Cardiac muscle cell (in vitro differentiated cells and primary cell): ENCODE measurements at places on chromosomes 13 and 19. TPM values are rescaled to one million over a fixed set of nuclear protein-coding genes. Genes with fewer than 3 reads are reported as not detected.

DNA sequence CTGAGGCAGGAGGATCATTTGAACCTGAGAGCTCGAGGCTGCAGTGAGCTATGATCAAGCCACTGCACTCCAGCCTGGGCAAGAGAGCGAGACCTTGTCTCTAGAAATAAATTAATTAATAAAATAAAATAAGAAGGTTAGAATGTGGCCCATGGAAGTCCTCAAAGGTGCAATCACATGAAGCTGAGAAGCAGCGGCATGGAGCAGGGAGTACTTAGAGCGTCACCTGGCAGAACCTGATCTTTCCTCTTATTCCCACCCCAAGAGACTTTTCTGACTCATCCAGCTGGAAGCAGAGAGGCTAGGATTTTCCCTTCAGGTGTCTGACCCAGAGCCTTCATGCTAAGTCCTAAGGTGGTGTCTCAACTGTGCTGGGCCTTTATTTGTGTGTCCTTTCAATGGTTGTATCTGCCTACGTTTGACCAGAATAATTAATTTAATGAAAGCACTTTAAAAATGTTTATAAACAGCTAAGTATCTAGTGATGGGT is 8.9 kb upstream of the MRPS31 start:
- no peaks in the 10 kb centered on the region for H3K36me3 ChIP-seq
- no peaks in the 10 kb centered on the region for H3K4me1 ChIP-seq
- no peaks in the 10 kb centered on the region for H3K27me3 ChIP-seq
- no peak overlapping the region for H3K27ac ChIP-seq
- no peak for DNase-seq

DNA sequence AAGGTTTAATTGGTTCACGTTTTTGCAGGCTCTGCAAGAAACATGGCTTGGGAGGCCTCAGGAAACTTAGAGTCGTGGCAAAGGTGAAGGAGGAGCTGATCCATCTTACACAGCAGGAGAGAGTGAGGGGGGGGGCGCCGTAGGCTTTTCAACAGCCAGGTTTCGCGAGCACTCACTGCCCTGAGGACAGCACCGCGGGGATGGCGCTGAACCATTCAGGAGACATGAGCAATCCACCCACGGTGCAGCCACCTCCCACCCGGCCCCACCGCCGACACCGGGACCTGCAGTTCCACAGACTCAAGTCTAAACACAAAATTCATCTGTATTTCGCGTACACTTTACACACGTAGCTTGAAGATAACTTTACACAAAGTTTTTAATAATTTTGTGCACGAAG is 73.6 kb downstream of the KDM4B start:
- H3K27ac ChIP-seq: peak overlapping the region; percentile 48
- no peaks in the 10 kb centered on the region for H3K27me3 ChIP-seq
- peaks cover 12% of the 10 kb centered on the region for H3K36me3 ChIP-seq

GRCh38 chr19:29117926-29118325 is 95.0 kb downstream of the UQCRFS1 start:
- peak; percentile 26 for DNase-seq
- H3K27me3 ChIP-seq: no peaks in the 10 kb centered on the region
- no peak overlapping the region for H3K4me3 ChIP-seq
- no peak overlapping the region for H3K27ac ChIP-seq
- H3K36me3 ChIP-seq: no peaks in the 10 kb centered on the region

The C13orf46 gene
- 0.35 TPM in 1 of 2 replicates, not detected in the other for polyA plus RNA-seq

GRCh38 chr19:50496189-50497021 is 14.6 kb downstream of the JOSD2 start:
- peak overlapping the region; percentile 100 for H3K27ac ChIP-seq
- peaks cover 26% of the 10 kb centered on the region for H3K36me3 ChIP-seq

DNA sequence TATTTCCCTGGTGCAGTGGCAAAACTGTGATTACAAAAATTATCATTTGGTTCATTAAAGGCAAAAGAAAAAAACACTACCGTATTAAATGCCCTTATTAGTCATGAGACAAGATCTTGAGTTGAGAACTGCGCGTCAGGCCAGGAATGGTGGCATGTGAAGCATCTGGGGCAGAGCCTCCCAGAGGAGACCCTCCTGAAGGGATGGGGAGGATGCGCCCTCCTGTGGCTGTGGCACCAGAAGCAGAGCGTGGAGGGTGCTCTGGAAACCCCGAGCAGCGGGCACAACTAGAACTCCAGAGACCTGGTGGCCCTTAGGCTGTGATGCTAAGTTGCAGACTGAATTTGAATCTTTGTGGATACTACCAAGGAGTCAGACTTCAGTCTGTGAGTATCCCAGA is 11.5 kb downstream of the CUL4A start:
- peaks cover 25% of the 10 kb centered on the region for H3K4me1 ChIP-seq
- H3K27me3 ChIP-seq: no peaks in the 10 kb centered on the region
- no peak overlapping the region for H3K27ac ChIP-seq
- H3K36me3 ChIP-seq: peaks cover 10% of the 10 kb centered on the region

DNA sequence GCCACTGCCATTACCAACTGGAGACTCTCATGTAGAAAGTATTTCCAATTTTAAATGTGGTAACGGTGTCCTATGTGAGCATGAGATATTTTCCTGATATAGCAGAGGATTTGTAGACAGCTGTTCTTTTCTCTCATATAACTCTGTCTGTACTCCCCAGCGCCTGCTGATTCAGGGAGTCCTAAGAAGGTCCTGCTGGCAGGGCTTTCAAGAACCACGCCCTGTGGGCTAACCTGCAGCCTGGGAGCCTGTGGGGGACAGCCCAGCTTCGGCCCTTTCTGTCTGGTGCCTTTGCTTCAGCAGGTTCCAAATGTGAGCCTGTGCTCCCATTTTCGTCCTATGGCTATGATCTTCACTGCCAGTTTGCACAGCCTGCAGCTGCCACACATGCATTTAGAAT is 316.8 kb downstream of the ATP8A2 start:
- H3K4me1 ChIP-seq: peaks cover 10% of the 10 kb centered on the region
- H3K4me3 ChIP-seq: no peak overlapping the region
- no peaks in the 10 kb centered on the region for H3K36me3 ChIP-seq
- H3K27me3 ChIP-seq: no peaks in the 10 kb centered on the region
- H3K27ac ChIP-seq: no peak overlapping the region

DNA sequence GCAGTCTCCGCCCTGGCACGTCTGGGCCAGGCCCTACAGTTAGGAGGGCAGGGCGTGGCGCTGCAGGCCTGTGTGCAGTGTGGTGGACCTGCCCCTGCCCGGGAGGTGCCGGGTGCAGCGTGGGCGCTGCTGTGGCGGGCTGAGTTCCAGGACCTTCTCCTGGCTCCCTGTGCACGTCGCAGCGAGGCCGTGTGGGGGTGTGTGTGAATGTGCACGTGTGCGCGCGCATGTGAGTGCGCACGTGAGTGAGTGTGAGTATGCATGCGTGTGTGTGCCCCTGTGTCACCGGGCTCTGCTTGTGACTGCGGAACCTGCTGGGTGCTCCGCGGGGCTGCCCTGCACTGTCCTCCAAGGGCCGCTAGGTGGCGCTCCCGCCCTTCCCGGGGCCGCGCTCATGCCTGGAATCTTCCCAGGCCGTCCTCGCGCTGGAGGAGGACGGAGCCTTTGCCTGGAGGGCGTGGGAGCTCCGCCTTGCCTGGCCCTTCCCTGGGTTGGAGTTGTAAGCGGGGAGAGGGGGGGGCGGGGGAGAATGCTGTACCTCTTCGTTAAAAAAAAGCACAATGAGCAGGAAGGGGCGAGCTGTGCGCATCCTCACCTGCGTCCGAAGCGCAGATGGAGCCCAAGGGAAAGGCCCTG is 79.3 kb downstream of the KDM4B start:
- peak; percentile 83 for DNase-seq
- H3K4me1 ChIP-seq: peaks cover 14% of the 10 kb centered on the region
- H3K4me3 ChIP-seq: no peak overlapping the region

GRCh38 chr13:44378277-44378676 is 4.7 kb downstream of the SERP2 start:
- H3K4me1 ChIP-seq: peaks cover 21% of the 10 kb centered on the region
- no peaks in the 10 kb centered on the region for H3K36me3 ChIP-seq
- H3K27ac ChIP-seq: no peak overlapping the region
- H3K27me3 ChIP-seq: no peaks in the 10 kb centered on the region
- H3K4me3 ChIP-seq: no peak overlapping the region

GRCh38 chr13:65724226-65724625 is 1505.9 kb downstream of the PCDH9 start:
- no peak overlapping the region for H3K27ac ChIP-seq
- no peaks in the 10 kb centered on the region for H3K36me3 ChIP-seq
- no peak for DNase-seq
- no peaks in the 10 kb centered on the region for H3K27me3 ChIP-seq
- no peaks in the 10 kb centered on the region for H3K4me1 ChIP-seq

The FREM2 gene
- polyA plus RNA-seq: 6.0 and 6.1 TPM in 2 replicates

The PTGER1 gene
- polyA plus RNA-seq: 0.36 and 0.75 TPM in 2 replicates

The ZNF729 gene
- not detected in 2 replicates for polyA plus RNA-seq

The TDRD12 gene
- polyA plus RNA-seq: 0.10 TPM in 1 of 2 replicates, not detected in the other

The ERFL gene
- polyA plus RNA-seq: 0.06 TPM in 1 of 2 replicates, not detected in the other

- H3K4me3 ChIP-seq: no peak overlapping the region
- no peaks in the 10 kb centered on the region for H3K36me3 ChIP-seq
- no peak for DNase-seq
- no peak overlapping the region for H3K27ac ChIP-seq
These were observed 100.0 kb downstream of the LMO7 start for GRCh38 chr13:75736173-75736572.

DNA sequence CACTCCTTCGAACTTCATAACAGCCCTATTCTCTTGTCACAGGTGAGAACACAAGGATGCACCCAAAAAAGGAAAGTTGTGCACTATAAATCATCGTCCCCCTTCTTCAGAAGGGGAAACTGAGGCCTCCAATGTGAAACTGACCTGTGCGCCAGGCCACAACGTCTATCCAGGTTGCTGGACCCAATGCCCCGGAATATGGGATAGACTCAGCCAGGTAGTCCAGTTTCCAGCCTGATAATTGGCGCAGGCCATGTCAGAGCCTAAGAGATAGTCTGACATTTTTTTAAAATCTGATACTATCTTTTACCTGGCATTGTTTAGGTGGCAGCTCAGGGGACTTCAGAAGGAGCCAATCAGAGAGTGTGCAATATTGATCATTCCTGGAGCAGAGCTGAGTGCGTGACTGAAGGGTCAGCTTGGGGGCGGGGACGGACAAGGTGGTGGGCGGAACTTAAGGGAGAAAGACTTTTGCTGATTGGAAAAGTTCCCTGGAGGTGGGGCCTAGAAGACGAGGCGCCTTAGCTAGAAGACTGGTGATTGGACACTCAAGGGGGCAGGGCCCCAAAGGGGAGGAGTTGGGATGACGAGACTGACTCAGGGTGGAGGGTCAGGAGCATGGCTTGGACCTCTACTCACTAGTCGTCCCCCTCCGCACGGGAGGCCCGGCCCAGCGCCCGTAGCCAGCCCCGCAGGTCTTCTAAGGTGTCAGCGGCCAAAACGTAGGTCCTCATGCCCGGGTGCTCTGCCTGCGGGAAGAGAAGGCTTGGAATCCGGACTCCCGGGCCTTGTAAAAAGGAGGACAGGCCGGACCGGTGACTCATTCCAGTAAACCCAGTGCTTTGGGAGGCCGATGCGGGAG is 8.5 kb downstream of the PLEKHA4 start:
- H3K4me1 ChIP-seq: peaks cover 5% of the 10 kb centered on the region
- no peaks in the 10 kb centered on the region for H3K27me3 ChIP-seq
- H3K36me3 ChIP-seq: peaks cover 4% of the 10 kb centered on the region
- H3K4me3 ChIP-seq: no peak overlapping the region

DNA sequence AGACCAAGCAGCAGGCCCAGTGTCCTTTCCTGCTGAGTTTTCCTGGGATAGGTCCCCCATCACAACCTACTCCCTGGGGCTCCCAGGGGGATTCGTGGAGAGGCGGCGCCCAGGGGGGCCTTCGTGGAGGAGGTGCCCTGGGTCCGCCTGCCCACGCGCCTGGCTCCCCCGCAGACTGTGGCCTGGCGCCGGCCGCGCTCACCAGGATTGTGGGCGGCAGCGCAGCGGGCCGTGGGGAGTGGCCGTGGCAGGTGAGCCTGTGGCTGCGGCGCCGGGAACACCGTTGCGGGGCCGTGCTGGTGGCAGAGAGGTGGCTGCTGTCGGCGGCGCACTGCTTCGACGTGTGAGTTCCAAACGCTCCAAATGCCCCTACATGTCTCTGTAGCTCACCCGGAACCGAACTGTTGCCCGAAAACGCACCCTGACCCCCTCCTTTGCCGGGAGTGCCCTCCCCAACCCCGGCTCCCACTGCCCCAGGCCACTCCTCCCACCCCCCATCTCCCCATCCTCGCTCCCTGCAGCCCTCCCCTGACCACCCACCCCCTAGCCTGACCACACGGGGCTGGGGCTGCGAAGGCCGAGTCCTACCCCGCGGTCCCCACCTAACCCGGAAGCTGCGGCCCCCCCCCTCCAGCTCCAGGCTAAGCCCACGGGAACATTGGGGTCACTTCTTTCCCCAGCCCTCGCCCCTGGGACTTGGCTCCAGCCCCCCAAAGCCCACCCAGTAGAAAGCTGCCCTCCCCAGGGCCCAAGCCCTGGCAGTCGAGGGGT is 3.3 kb downstream of the TIMM13 start:
- no peak overlapping the region for H3K27ac ChIP-seq
- H3K27me3 ChIP-seq: no peaks in the 10 kb centered on the region
- no peak for DNase-seq
- peaks cover 8% of the 10 kb centered on the region for H3K4me1 ChIP-seq
- no peaks in the 10 kb centered on the region for H3K36me3 ChIP-seq

- peak; percentile 82 for DNase-seq
- H3K4me3 ChIP-seq: no peak overlapping the region
- no peaks in the 10 kb centered on the region for H3K4me1 ChIP-seq
- H3K27ac ChIP-seq: no peak overlapping the region
- H3K36me3 ChIP-seq: no peaks in the 10 kb centered on the region
These were observed 5.5 kb upstream of the CCNE1 start for GRCh38 chr19:29806098-29806866.

The RAB8A gene
- 87.3 and 93.8 TPM in 2 replicates for polyA plus RNA-seq

- no peaks in the 10 kb centered on the region for H3K36me3 ChIP-seq
- no peaks in the 10 kb centered on the region for H3K27me3 ChIP-seq
- no peak for DNase-seq
- no peaks in the 10 kb centered on the region for H3K4me1 ChIP-seq
- no peak overlapping the region for H3K4me3 ChIP-seq
These were observed 77.3 kb upstream of the UBAC2 start for GRCh38 chr13:99123101-99124045.

DNA sequence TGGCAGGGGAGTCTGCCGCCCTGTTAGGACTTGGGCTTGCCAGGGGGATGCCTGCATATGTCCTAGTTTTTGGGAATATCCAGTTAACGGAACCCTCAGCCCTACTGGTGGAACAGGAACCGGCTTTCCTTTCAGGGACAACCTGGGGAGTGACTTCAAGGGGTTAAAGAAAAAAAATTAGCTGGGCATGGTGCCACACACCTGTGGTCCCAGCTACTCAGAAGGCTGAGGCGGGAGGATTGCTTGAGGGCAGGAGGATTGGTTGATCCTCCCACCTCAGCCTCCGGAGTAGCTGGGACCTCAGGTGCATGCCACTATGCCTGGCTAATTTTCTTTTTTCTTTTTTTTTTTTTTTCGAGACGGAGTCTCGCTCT is 22.5 kb downstream of the LDLR start:
- no peak overlapping the region for H3K4me3 ChIP-seq
- peaks cover 80% of the 10 kb centered on the region for H3K36me3 ChIP-seq
- H3K4me1 ChIP-seq: no peaks in the 10 kb centered on the region
- DNase-seq: no peak
- no peak overlapping the region for H3K27ac ChIP-seq

DNA sequence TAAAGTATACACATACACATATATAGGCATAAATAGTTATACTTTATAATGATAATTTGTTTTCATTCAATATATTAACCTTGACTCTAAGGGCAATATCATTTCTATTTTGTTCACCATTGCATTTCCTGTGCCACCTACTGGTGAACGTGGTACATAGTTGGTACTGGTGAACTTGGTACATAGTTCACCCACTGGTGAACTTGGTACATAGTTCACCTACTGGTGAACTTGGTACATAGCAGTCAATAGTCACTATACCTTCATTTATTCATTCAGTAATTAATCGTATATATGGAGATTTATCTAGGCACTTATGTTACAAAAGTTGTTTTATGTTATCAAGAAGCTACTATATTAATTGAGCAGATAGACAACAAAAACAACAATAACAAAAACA is 172.6 kb upstream of the ATXN8OS start:
- no peak overlapping the region for H3K27ac ChIP-seq
- H3K36me3 ChIP-seq: no peaks in the 10 kb centered on the region
- H3K27me3 ChIP-seq: no peaks in the 10 kb centered on the region
- no peak overlapping the region for H3K4me3 ChIP-seq
- no peak for DNase-seq
